Naive thymus-derived CD4-positive, alpha-beta T cell (primary cell): ENCODE measurements at places on chromosomes 2 and 18.
A peak's percentile ranks its signal among the peaks of the same experiment; 100 is the strongest.

DNA sequence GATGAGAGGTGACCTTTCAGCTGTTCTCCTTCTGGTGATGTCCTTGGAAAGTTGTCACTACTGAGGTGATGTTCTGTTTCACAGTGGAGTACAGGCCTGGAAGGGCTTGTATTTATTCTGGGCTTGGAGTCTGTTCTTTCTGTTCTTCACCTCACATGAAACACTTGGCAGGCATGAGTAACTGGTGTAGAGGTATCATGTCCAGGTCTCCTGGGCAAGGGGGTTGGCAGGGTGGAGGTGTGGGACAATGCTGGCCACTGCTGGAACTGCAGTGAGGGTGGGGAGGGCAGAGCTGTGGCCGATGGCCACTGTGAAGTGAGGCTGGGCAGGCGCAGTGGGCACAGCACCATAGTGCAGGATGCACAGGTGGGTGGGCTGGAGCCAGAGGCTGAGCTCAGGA is 35.4 kb downstream of the PLEKHB2 start:
- no peak for DNase-seq

DNA sequence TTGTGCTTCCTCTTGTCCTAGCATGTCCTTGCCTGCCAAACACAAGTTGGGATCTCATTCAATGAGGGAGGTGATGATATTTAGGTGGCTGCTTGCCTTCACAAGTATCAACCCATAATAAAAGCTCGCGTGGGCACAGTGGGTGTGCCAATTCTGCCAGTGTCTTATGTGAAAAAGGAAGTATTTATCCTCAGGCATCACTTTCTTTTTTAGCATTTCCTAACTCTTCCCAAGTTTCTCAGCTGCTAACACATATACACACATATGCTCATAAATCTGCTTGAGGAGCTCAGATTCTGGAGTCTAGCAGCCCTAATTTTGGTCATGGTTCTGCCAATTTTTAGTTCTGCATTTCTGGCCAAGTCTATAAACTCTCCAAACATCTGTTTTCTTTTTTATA is 319.5 kb upstream of the HNMT start:
- DNase-seq: no peak

- no peak for DNase-seq
These were observed 225.7 kb upstream of the FOSL2 start for GRCh38 chr2:28166956-28167355.

GRCh38 chr2:15993232-15993610 is 52.9 kb downstream of the MYCN start:
- no peak for DNase-seq

GRCh38 chr2:143816916-143817315 is 687.7 kb downstream of the ARHGAP15 start:
- no peak for DNase-seq

GRCh38 chr18:78876868-78877267 is 102.8 kb upstream of the SALL3 start:
- no peak for DNase-seq

DNA sequence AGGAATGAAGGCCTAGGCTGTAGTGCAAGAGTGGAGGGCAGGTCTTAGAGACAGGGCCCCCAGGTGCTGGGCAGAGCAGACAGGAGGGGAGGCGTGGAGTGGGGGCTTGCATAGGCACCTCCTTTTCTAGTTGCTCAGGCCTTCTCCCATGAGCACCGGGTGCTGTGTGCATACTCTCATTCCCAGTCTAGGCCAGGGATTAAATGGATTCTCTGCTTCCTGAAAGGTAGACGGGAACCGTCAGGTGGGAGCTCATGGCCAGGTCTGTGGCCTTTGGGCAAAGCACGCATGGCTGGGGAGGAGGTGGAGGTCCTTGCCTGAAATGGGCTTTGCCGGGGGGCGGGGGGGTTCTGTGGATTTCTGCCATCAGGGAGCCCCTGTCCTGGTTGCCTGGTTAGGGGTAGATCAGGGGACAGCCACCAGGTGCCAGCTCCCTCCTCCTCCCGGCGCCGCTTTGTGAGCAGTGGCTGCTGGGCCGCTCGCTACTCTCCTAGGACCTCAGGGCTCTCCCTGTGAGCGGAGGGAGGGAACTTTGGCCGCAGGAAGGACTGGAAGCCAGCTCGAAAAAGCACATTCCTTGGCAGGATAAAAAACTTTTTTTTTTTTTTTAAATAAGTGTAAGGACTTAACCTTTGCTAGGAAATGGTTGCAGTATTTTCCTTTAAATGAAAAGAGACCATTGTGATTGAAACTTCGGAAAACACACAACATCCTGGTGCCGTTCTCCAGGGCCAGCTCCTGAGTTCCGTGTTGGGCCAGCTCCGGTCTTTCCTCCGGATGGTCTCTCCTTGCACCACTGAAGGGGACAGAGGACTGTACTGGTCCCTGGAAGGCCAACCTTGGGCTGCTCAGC is 82.8 kb upstream of the HAAO start:
- no peak for DNase-seq

DNA sequence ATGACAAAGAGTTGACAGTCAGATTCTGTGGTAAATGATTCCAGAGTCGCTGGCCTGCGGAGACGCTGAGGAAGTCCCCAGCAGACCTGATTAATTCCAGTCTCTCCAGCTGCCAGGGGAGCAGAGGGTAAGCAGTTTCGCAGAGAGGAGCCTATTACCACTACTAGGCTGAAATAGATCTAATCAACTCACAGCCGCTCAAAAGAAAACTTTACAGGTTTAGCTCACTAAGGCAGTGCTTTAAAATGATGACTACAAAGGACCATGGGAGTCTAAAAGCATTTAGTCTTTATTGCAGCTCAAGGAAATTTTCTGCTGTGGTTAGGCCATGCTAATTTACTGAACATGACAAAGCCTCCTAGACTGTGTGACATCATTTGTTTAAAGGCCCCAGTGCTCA is 445.6 kb upstream of the POU3F3 start:
- no peak for DNase-seq

DNA sequence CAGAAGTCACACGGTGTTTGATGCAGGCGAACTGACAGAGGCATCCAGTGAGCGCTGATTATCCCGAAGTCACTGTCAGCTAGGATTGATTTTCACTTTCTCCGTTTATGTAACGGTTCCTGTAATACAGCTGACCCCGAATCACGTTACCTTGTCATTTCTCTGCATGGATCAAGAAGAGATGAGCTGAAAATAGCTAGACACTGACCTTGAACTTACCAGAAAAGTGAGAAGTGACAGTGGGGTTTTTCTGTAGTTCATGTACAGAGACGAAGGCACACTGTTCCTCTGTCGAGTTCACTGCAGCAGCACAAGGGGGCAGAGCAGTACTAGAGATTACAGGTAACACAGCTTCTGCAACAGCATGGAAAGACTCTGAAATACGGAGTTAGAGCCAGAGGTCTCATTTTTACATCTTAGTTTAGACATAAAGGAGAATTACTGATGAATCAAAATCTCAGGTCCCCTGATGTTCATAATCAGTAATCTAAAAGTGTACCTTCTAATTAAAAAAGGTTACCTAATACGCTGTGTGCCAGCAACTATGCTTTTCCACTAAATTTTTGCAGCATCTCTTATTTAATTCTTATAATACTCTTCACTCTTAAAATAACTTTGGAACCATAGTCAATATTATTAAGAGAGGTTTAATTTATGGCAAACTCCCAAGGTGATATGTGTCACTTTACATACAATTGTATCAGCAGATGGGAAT is 33.1 kb downstream of the ARHGAP15 start:
- peak; percentile 76 for DNase-seq

DNA sequence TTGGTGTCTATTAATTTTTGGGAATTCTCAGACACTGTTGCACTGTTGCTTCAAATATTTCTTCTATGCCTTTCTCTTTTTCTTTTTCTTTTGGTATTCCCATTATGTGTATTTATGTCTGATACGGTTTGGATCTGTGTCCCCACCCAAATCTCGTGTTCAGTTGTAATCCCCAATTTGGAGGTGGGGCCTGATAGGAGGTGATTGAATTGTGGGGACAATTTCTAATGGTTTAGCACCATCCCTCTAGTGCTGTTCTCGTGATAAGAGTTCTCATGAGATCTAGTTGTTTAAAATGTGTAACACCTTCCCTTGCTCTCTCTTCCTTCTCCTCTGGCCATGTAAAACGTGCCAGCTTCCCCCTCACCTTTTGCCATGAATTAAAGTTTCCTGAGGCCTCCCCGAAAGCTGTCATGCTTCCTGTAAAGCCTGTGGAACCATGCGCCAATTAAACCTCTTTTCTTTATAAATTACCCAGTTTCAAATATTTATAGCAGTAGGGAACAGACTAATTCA is 26.8 kb downstream of the EHBP1 start:
- no peak for DNase-seq

DNA sequence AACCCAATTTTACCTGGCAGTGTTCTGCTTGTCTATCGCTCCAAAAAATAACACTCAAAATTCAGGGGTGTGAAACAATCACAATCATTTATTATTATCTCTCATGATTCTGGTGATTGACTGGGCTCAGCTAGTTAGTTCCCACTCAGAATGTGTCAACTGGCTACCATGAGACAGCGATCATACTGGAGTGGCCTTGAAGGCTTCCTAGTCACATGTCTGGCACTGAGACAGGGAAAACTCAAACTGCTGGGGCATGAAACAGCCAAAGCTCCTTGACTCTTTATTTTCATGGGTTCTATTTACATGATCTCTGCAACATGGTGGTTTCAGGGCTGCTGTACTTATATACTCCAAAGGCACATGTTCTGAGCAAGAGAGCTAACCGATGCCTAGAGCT is 6.2 kb upstream of the ANXA4 start:
- DNase-seq: no peak

DNA sequence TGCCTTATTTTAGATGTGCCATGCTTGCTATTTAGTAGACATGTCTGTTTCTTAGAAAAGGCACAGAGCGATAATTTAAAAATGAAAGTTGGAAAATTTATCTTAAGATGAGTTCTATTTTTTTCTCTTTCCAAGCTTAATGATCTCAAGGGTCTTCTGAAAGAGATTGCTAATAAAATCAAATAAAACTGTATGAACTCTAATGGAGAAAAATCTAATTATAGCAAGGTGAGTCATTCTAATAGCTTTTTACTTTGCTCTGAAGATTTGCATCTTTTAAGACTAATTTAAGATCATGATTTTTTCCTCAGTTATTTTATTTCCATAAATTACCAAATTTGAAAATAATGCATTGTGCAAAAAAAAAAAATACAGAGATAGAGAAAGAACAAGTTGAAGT is 36.1 kb upstream of the SPP2 start:
- no peak for DNase-seq

- no peak for DNase-seq
These were observed 168.3 kb downstream of the ASB1 start for GRCh38 chr2:238594796-238595749.
